ENCODE measurements at places on chromosomes 4 and X. TPM values are rescaled to one million over a fixed set of nuclear protein-coding genes. Genes with fewer than 3 reads are reported as not detected.

Gene UGT2B7
- total RNA-seq: 0.48 TPM

Gene KLF8
- total RNA-seq: 9.6 TPM

Gene FHIP1A
- 7.7 TPM for total RNA-seq

Gene PAGE2B
- total RNA-seq: not detected

Gene AADAT
- 12.1 TPM for total RNA-seq

Gene HELT
- total RNA-seq: not detected

Gene ATP10D
- 38.3 TPM for total RNA-seq

Gene ATOH1
- total RNA-seq: not detected

Gene HSD17B11
- 79.2 TPM for total RNA-seq

Gene ALPK1
- 34.0 TPM for total RNA-seq

Gene SYAP1
- total RNA-seq: 29.9 TPM

Gene GAR1
- total RNA-seq: 6.5 TPM

Gene DLG3
- 23.7 TPM for total RNA-seq

Gene DMD
- 257 TPM for total RNA-seq

Gene KLHL4
- total RNA-seq: 23.8 TPM

Gene CXCL10
- 7.6 TPM for total RNA-seq

Gene ARHGAP4
- total RNA-seq: 11.6 TPM

Gene COL25A1
- 16.4 TPM for total RNA-seq

Gene ARHGAP36
- total RNA-seq: 1.0 TPM

Gene CFAP299
- not detected for total RNA-seq

Gene BEX5
- total RNA-seq: 1.2 TPM

Gene PAK3
- 6.9 TPM for total RNA-seq

Gene LDOC1
- total RNA-seq: 6.4 TPM

Gene RPL9
- total RNA-seq: 3,585 TPM

Gene USP17L12
- total RNA-seq: not detected

Gene SPACA5
- not detected for total RNA-seq

Gene VCX
- not detected for total RNA-seq

Gene DKK2
- 27.3 TPM for total RNA-seq
